ENCODE measurements at places on chromosomes 12 and 14. TPM values are rescaled to one million over a fixed set of nuclear protein-coding genes. Genes with fewer than 3 reads are reported as not detected.

Gene SUPT16H
- 174 TPM for total RNA-seq

GRCh38 chr14:24329073-24329663, 5.7 kb downstream of the ADCY4 start:
- DNase-seq: no peak

- no peak for DNase-seq
These were observed 115.3 kb downstream of the RAD51B start for GRCh38 chr14:67934862-67935261.

DNA sequence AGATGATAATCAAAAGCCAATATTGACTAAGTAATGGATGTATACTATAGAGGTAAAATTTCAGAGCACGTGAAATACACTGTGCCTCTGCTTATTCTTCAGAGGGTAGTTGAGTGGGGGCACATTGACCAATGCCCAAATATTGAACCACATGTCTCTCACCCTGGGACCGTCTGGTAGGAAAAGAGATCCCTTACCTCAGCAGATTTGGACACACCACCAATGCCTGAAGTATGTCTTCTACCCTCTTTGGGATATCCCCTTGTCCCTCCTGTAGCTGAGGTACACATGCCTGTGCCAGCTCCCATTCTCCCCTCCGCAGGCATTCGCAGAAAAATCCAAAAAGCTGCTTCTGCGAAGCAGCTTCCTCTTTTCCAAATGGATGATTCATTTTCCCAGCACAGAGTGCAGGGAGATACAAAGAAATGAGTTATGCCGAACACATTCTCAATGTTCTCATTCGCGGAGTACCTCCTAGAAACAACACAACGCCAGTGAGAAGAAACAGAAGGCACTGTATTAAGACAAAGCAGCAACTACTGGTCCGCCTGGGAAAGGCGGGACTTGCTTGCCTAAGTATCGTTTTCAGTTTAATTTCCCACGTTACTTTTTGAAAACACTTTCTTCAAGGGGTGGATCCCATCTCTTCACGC, 691 bp downstream of the ZFYVE26 start:
- peak; percentile 73 for DNase-seq

Data from activated CD4-positive, alpha-beta T cell treated with anti-CD3 and anti-CD28 coated beads, Interleukin-2, amount 10 ng/mL, durations not matched to agents 24 days and 14 days (primary cell).